ENCODE measurements at places on chromosomes 12 and 14.

DNA sequence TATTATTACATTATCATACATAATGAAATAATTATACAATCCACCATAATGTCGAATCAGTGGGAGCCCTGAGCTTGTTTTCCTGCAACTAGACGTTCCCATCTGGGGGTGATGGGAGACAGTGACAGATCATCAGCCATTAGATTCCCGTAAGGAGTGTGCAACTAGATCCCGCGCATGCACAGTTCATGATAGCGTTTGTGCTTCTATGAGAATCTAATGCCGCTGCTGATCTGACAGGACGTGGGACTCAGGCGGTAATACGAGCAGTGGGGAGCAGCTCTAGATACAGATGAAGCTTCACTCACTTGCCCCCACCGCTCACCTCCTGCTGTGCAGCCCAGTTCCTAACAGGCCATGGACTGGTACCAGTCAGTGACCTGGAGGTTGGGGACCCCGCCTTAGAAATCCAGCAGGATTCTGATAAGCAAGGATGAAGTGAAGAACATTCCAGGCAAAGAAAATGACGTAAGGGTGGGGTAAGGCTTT, 204.6 kb downstream of the ETV6 start:
- no peak for DNase-seq

GRCh38 chr14:71574976-71575375, 357.3 kb upstream of the RGS6 start:
- DNase-seq: no peak

DNA sequence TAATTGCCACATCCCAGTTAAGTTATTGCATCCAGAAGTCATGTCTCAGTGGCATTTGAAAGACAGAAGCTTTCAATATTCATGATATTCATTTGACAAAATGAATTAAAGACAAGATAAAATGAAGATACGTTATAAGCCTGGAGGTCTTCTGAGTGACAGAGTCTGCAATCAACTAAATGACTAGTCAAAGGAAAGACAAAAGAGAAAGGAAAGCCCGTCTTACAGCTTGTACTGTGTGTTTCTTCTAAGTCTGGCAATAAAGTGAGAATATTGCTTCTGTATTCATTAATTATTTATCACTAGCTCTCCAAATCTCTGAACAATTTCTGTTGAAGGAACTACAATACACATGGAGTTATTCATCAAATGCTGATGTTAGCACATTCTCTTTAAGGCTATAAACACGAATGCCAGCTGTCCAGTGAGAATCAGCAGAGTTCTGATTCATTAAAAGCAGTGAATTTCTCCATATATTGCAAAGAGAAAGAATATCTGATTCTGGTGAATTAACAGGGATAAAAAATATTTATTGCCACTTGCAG, 70.7 kb downstream of the ATXN7L3B start:
- DNase-seq: no peak

DNA sequence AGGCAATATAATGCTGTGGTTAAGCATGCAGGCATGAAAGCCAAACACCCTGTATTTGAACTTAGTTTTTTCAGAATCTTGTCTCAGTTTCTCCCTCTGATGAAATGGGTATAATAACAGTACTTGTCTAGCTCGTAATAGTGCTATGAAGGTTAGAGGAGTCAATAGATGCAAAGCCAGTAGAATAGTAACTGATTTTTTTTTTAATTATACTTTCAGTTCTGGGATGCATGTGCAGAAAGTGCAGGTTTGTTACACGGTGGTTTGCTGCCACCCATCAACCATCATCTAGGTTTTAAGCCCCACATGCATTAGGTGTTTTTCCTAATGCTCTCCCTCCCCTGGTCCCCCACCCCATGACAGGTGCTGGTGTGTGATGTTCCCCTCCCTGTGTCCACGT, 87.4 kb downstream of the CPNE8 start:
- no peak for DNase-seq

- no peak for DNase-seq
Measured at GRCh38 chr12:44525806-44526654, 350.1 kb downstream of the NELL2 start.

DNA sequence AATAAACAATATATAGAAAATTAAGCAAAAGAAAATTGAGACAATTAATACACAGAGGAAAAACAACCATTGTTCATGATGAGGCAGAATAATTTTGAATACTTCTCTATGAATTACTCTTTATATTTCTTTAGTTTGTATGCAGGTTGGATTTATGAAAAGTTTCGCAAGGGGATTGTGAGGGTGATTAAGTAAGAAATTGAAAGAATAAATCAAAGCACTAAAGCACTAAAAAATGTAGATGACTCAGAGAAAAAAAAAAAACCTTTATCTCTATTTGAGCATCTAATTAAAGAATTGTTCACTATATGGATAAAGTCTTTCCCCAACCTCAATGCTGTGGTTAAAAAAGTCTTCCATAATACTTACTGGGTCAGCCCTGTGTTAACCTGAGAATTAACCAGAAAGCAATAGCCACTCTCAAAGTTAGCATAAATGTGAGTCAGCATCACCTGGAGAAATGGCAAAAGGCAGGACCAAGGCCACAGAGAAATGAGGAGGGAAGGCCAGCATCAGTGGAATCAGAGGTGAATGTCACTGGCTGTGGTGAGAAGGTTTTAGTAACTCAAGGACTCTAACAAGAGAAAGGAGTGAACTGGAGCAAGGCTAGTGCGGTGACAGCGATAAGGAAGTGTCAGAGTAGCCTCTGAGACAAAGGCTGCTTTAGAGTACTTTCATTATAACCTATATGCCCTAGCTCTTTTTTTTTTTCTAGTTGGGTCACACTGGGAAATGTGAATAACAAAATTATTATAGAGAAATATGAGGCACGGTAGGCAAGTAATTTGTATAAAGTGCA, 310.4 kb downstream of the KCNC2 start:
- DNase-seq: no peak

DNA sequence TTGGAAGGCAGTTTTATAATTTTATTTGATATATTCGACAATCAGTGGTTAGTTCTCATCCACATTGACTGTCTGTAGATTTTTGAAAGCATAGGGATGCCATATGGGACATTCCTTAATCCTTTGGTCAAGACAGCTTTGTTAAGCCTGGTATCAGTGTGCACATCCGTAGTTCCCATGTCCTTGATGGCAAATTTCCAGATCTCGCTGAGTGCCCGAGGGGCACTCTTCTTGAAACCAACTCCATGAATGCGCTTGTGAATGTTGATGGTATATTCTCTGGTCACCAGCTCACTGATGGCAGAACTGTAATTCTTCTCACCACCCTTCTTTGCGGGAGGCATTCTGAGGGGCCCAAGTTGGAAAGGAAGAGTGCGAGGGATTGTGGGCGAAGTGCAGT, 6.1 kb upstream of the DENND5B start:
- DNase-seq: no peak

GRCh38 chr14:102872020-102872419, 50.4 kb upstream of the AMN start:
- DNase-seq: no peak

DNA sequence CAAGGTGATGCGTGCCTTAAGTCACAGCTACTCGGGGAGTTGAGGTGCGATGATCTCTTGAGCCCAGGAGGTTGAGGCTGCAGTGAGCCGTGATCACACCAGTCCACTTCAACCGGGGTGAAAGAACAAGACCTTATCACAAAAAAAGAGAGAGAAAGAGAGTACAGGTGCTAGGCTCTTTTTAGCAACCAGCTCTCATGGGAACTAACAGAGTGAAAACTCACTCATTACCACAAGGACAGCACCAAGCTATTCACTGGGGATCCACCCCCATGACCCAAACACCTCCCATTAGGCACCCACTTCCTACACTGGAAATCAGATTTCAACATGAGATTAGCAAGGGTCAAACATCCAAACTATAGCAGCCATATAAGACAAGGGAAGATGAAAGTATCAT, 164.2 kb downstream of the NDUFA12 start:
- DNase-seq: no peak

GRCh38 chr14:32201816-32202490, at the start of gene RNU6-7:
RNU6-7 (plus strand) TSS chr14:32202045.
- DNase-seq: peak; percentile 64

GRCh38 chr12:82721726-82722125, 35.0 kb downstream of the TMTC2 start:
- no peak for DNase-seq

Data from NCI-H1694 (cell line).